NCI-H69 (cell line): ENCODE measurements at places on chromosomes 3 and 15.

- no peak for DNase-seq
Measured at GRCh38 chr15:63231706-63232105, 42.3 kb downstream of the RAB8B start.

GRCh38 chr15:32828507-32829186, 110.8 kb downstream of the GREM1 start:
- DNase-seq, result no peak

DNA sequence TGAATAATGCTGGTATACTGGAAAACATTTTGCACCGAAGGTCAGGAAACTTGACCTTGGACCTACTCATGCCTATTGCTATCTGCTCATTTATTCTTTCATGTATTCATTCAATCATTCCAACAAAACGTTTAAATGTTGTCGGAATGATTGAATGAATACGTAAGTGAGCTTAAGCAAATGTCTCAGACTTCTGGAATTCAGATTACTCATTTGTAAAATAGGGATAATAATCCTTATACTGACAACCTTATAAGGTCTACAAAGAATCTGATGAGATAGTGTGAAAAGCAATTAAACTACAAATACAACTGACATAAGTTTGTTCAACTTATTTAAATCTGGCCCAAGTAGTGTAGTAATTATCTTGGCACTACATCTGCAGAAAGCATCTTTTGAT, 288.7 kb downstream of the WDR72 start:
- no peak for DNase-seq

- DNase-seq, result peak; percentile 66
Measured at GRCh38 chr3:54853573-54854404, 74.1 kb downstream of the LRTM1 start.

- DNase-seq, result no peak
Measured at GRCh38 chr15:27782125-27782524, 317.0 kb downstream of the OCA2 start.

GRCh38 chr3:136862617-136863322, 762 bp downstream of the NCK1 start:
- peak; percentile 76 for DNase-seq

DNA sequence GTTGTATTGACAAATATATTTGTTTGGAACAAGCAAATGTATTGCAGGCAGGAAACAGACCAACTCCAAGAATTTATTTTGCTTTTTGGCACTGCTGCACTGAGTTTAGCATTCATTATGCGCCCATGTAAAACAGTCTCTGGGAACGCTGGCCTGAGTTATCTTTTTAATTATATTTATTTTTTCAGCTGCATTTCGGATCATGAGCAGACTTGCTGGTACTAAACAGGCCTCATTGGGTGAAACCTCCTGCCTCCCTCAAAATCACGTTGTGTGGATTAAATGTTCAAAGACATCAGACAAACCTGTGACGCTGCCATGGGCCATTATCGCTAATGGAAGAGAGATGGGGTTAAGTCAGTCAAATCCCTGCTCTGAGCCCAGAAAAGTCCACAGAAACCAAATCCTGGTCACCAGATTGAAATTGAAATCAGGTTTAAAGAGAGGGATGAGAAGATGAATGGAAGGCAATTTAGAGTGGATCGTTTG, 511.1 kb upstream of the PROK2 start:
- no peak for DNase-seq

GRCh38 chr3:162865466-162865865, 1368.9 kb downstream of the OTOL1 start:
- DNase-seq, result no peak

GRCh38 chr3:117427081-117427480, 717.5 kb downstream of the TUSC7 start:
- DNase-seq, result no peak
